ENCODE measurements at places on chromosomes 5 and 9.
A peak's percentile ranks its signal among the peaks of the same experiment; 100 is the strongest.

DNA sequence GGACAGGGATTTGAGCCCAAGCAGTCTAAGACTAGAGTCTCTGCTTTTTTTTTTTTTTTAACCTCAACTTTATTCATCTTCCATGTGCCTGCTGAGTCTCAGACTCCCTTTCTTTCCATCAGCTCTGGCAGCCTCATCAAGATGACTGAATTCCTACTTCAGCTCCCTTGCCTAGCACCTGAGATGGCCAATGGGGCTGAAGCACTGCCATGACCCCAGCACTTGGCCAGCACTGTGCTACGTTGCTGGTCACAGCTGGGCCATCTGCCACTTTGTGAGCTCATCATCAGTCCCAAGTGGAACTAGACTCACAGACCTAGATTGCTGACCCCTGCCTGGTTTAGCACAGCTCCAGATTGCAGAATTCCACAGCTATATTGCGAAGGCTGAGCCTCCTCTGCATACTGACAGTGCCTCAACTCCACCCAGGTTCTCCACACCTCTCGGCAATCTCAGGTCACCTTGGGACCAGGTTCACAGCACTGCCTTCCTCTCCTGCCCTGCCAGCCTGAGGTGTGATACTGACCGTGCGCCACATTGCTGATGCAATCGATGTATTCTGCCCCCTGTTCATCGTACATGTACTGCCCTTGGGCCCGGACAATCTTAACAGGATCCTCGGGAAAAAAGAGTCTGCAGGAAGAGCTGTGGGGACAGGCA, 1.6 kb downstream of the PHYKPL start:
- no peak for DNase-seq

DNA sequence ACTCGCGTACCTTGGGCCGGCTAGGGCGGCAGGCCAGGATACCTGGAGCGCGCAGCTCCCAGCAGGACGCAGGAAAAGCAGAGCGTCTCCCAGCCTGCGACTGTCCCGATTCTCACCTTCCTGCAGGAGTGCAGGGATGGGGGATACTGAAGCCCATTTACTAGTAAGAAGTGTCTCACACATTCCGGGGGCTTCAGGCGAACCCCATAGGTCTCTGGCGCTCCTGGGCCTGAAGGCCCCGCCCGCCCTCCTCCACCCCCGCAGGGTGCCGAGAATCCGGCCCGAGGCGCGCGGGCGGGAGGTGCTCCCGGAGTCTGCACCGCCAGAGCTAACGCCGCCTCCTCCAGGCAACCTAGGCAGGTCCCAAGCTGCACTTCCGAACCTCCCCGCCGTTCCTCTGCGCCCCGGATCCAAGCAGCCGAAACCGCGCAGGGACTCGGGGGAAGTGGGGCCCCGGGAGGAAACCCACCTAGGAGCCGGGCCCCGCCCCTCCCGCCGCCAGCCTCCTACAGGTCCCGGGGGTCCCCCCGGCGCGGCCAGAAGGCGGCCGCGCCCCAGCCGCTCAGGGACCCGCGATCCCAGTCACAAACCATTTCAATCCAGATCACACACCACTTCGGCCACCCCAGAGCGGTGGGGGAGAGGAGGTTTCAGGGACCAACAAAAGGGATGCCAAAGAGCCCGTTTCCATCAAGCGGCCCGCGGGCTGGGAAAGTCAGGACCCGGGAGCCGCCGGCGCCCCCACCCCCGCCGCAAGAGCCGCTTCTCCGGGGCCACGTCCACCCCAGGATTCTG, 1.2 kb downstream of the ROR2 start:
- DNase-seq = peak; percentile 84

DNA sequence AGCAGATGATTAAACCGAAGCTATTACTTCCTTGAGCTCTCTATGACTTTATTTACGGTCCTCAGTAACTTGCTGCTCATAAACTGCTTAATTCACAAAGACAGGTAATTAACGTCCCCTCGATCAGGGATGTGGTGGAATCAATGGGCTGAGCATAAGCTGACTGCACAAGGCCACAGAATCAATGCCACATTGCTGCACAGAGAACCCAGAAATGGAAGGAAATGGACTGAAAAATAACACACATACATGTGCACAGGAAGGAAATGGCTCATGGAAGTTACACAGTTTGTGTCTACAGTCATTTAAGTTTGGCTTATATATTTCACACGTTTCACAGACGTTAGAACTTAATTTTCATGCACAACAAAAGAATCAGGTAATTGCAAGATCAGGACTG, 118.3 kb upstream of the KLF9 start:
- no peak for DNase-seq

- no peak for DNase-seq
Measured at GRCh38 chr9:127555840-127556820, 55.9 kb upstream of the STXBP1 start.

- DNase-seq = no peak
Measured at GRCh38 chr9:117932585-117932984, 228.4 kb downstream of the TLR4 start.

DNA sequence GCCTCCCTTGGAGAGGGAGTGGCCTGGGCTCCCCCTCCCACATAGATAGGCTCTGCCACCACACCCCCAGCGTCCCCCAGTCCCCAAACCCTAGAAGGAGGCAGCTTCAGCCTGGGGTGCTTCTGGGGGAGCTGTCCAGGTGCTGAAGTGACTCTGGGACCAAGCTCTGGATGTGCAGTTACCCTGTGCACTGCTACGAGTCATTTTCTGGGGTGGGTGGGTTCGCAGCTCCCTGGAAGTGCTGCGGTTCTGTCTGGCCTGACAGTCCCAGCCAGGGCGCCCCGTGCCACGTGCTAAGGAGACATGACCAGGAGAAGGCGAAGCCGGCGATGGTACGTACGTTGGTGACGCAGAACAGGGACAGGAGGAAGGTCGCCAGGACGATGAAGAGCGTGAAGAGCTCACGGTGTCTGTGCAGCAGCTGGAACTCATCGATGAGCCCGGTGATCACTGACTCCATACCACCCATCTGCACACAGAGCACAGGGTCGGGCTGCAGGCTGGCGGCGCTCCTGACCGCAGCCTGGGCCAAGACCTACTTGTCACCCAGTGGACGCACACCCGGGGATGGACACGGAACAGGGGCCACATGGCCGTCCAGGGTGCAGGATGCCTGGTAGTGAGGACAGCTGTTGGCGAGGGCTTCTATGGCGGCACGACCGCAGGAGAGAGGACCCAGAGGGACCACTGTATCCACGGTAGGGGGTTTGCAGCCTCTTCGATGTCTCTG, 35.7 kb downstream of the SLC6A3 start:
- DNase-seq = peak; percentile 58

DNA sequence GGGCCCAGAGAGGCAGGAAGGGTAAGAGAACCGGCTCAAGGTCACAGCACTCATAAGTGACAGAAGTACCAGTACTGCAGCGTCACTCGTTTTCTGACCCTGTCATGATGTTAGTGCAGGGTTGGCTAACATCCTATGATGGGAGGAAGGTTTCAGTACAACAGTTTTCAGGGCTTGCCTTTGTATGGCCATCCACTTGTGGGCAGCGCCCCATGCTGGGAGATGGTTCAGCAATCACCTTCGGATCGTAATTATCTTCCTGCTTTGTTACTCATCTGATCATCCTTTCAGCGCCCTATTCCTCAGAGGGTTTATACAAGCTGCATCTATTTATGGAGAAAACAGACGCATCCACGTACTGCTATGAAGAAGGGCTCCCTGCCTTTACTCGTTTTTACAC, 2.4 kb downstream of the MAP1B start:
- DNase-seq = peak; percentile 73

- no peak for DNase-seq
Measured at GRCh38 chr5:84752780-84753179, 368.1 kb upstream of the EDIL3 start.
